ENCODE measurements at places on chromosomes 1 and 21. TPM values are rescaled to one million over a fixed set of nuclear protein-coding genes. Genes with fewer than 3 reads are reported as not detected.

ABL2 gene
- total RNA-seq = 21.2 TPM

DNA sequence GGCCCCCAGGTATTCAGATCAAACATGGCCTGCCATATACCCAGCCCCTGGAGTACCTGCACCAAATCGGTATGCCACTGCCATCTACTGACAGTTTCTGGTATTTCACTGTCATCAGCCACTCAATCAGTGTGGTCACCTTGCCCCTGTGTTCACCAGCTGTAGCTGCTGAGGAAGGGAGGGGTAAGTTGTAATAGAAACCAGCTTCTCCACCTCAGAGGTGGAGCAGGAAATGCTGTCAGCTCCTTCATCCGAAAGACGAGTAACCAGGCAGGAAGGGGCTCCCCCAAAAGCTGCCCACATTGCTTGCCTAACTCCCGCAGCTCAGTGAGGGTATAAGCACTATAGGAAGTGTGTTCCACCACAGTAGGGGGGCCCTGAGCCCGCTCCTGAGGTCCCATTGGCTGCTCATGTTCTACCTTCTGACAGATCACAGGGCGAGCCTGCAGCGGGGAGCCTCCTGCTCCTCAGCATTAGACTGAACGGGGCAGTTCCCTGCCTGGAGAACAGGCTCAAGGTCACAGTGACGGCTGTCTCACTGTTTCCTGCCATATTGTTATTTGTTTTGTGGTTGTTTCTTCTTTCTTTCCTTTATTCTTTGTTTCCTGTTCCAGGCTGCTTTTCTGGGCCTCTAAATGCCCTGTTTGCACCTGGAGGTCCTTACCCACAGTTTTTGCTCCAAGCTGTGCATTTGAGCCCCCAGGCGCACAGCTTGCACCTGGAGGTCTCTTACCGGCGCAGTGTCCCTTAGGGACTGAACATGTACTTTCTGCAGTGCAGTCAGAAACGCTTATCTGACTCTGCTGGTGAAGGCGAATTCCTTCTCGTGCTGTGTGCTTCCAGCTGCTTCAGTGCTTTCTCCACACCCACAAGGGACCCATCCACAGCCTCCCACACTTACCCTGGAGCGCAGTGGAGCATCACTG, 1638.3 kb downstream of the MRPL39 start:
- H3K4me3 ChIP-seq = peak overlapping the region; percentile 10
- no peaks in the 10 kb centered on the region for H3K27me3 ChIP-seq
- DNase-seq = peak; percentile 75
- no peaks in the 10 kb centered on the region for H3K4me1 ChIP-seq
- H3K36me3 ChIP-seq = peaks cover 9% of the 10 kb centered on the region
- H3K27ac ChIP-seq = no peak overlapping the region

GRCh38 chr1:116940814-116941599, 31.3 kb downstream of the PTGFRN start:
- H3K4me1 ChIP-seq = 0 out of 2 replicates have a peak, but pooled peaks cover 2% of the 10 kb centered on the region
- H3K27ac ChIP-seq = no peak overlapping the region
- no peak overlapping the region for H3K4me3 ChIP-seq
- H3K36me3 ChIP-seq = peaks cover 29% of the 10 kb centered on the region
- no peaks in the 10 kb centered on the region for H3K27me3 ChIP-seq

- H3K4me3 ChIP-seq = no peak overlapping the region
- peaks cover 42% of the 10 kb centered on the region for H3K36me3 ChIP-seq
- no peaks in the 10 kb centered on the region for H3K27me3 ChIP-seq
Observed at GRCh38 chr1:32859915-32860314, 10.8 kb downstream of the FNDC5 start.

DNA sequence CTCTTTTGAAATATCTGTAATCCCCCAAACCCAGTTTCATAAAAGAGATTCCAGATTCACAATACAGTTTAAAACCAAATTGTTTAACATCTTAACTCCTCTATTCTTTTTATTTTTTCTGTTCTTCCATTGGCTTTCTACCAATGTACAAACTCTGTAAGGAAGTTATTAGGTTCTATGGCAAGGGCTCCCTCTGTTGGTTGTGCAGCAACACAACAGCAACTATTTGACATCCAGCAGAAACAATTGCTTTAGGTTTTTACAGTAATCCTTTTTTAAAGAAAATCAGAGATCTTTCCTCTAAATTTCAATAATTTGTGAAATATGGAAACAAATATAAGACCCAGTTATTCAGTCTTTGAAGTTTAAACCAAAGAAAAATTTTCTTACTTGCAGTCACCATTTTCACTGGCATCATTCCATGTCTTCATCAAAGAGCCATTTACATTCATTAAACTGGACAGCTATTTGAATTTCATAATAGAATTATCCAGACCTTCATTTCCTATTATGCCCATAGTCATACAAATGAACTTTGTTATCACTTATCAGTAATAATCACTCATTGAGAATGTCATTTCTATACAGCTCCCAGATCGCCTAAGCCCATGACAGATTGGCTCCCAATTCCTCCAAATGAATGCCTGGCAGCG, 46.5 kb upstream of the RNF11 start:
- H3K4me1 ChIP-seq = no peaks in the 10 kb centered on the region
- H3K36me3 ChIP-seq = no peaks in the 10 kb centered on the region
- DNase-seq = no peak

- DNase-seq = no peak
- no peaks in the 10 kb centered on the region for H3K4me1 ChIP-seq
- H3K36me3 ChIP-seq = peaks cover 17% of the 10 kb centered on the region
Observed at GRCh38 chr1:86913399-86913895, 479 bp downstream of the SELENOF start.

- peaks cover 8% of the 10 kb centered on the region for H3K4me1 ChIP-seq
- H3K4me3 ChIP-seq = no peak overlapping the region
- no peaks in the 10 kb centered on the region for H3K27me3 ChIP-seq
- H3K36me3 ChIP-seq = no peaks in the 10 kb centered on the region
Observed at GRCh38 chr21:32958288-32959002, 67.3 kb upstream of the OLIG2 start.

GRCh38 chr1:8025671-8026144, 401 bp downstream of the ERRFI1 start:
- H3K27ac ChIP-seq = no peak overlapping the region
- no peaks in the 10 kb centered on the region for H3K27me3 ChIP-seq
- no peak for DNase-seq
- H3K4me3 ChIP-seq = peak overlapping the region; percentile 78
- H3K4me1 ChIP-seq = peaks cover 5% of the 10 kb centered on the region

Data from H9 (cell line).